Kidney capillary endothelial cell (primary cell): ENCODE measurements at places on chromosomes 11 and 22.

DNA sequence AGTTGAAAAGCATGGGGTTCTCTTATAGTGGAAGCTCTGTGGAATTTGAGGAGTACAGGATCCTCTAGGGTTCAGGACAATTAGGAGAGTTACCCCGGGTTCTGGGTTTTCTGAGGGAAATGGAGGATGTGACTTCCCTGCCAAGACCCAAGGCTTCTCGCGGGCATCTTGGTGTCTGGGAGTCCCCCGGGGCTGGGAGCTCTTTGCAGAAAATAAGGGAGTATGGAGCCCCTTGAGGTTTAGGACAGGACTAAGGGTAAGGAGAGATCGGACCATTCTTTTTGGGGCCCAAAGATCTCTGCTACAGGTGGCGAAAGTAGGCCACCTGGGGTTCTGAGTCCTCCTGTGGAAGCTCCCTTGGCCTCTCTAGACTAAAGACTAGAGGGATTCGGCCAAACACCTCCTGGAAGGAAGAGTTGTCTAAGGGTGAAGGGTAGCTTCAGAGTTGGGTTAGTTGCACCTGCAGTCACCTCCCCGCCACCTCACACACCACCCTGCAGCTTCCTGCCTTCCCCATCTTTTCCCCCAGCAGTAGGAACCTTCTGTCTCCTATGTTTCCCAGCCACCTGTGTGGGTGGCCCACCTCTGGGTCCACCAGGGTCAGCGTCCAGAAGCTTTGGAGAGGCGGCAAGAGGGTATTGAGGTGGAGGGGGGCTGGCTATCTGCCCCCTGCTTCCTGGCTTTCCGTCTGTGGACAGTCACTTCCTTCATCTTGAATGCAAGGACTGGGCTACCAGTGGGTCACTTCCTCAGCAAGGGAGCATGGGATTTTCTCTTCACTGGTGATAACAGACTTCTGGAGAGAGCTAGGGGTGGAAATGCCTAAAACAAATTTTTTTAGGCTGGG, 908 bp downstream of the LIMK2 start:
- peak; percentile 80 for DNase-seq

GRCh38 chr11:114226356-114226755, 69.8 kb upstream of the NNMT start:
- no peak for DNase-seq

GRCh38 chr11:45341372-45341771, 55.2 kb upstream of the SYT13 start:
- no peak for DNase-seq

GRCh38 chr11:121389651-121390050, 62.5 kb upstream of the SORL1 start:
- DNase-seq: no peak

DNA sequence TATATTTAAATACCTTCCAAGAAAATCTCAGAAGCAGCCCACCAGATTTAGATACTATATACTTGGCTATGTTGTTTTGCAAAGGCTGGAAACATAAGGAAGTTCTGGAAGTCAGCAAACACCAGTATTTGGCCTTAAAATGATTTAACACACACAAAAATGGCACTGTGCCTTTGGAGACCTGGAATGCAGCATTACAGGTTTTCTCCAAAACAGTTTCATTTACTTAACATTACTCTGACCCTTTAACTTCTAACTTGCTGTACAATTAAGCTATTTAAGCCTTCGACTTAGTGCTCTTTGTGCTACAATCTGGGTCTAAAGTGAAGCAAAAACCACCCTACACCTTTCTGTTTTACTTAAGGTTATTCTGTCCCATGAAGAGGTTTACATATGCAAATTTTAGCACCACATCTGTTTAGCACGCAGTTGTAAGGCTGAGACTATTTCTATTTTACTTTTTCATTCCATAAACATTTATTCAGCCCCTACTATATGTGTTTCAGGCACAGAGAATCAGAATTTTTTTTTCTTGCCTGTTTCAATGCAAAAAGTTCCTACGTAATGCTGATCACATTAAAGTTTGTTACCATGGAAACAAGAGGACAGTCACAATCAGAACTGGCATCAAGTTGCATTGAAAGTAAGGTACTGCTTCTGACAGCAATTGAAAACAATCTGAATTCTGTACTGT, 70.3 kb downstream of the MAML2 start:
- no peak for DNase-seq

GRCh38 chr22:27129266-27129665, 471.9 kb downstream of the MIAT start:
- DNase-seq: no peak

DNA sequence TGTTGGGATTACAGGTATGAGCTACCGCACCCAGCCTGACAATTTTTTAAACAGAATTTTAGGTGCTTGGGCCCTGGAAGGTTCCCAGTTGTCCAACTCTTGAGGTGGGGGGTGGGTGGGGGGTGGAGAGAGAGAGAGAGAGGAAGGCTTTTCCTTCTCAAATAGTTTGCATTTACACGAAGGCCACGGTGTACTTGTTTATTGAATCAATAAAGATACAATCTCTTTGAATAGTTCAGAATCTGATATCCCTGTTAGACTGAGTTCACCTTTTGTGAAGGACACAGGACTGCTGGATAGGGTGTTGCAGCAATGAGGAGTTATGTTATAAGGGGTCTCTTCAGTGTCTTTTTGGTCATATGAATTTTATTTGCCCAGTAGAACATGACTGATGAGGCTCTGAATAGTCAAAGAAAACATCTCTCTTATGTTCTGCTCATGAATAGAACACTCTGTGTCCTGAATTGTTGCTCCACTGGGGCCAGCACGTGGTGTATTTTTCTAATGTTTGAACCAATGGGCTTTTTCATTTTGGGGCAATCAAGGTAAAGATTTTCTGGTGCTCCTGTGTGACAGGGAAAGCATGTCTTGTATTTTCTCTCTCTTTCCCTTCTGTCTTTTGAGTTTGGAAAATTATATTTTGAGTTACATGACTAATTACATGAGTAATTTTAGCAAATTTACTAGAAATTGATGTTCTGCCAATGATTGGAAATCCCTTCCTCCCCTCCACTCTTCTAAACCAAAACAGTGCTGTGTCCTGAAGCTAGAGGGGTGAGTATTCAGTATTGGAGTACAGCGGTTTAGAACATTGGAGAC, 61.7 kb downstream of the PTPRJ start:
- DNase-seq: no peak
